ENCODE measurements at places on chromosomes 2 and 18. TPM values are rescaled to one million over a fixed set of nuclear protein-coding genes. Genes with fewer than 3 reads are reported as not detected.

Gene ABCG5
- polyA plus RNA-seq, result 0.42 TPM

Gene TUBB8B
- not detected for polyA plus RNA-seq

Gene RGPD5
- 15.2 TPM for polyA plus RNA-seq

Gene IL36G
- not detected for polyA plus RNA-seq

Gene UGT1A1
- 0.08 TPM for polyA plus RNA-seq

Gene SLC5A7
- polyA plus RNA-seq, result 0.62 TPM

Gene FLACC1
- 1.9 TPM for polyA plus RNA-seq

Gene PRKAG3
- polyA plus RNA-seq, result not detected

Gene LBX2
- polyA plus RNA-seq, result 1.9 TPM

GRCh38 chr2:99821039-99821438, 321.4 kb downstream of the AFF3 start:
- DNase-seq, result no peak

- no peak for DNase-seq
Observed at GRCh38 chr18:66722671-66723070, 118.8 kb upstream of the CDH19 start.

DNA sequence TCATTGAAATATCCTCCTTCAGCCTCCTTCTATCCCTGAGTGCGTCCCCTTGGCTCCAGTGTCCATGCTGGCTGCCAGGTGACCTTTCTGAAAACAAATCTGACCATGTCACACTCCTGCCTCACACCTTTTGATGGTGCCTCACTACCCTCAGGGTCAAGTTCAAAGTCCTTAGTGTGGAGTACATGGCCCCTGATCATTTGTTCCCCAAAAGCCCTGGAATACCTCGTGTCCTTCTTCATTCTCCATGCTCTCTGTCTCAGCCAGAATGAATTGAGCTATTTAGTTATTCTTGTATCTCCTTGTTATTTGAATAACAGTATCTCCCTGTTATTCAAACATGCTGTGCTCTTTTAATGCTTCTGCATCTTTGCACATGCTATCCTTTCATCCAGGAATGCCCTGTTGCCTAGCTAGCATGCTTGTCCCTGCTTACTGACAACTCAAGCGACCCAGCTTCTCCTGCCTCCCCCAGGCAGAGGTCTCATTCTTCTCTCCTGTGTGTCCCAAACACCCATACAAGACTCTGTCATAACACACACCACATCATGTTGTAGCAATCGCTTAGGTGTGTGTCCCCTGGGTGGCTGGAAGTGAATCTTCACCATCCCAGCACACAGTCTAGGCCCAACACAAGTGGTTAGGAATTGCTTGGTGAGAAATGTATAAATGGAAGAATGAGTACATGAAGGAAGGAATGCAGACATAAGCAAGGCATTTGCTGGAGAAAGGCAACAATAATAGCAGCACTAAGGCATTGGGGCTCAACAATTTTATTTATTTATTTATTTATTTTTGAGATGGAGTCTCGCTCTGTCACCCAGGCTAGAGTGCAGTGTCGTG, 144.0 kb downstream of the DDX1 start:
- no peak for DNase-seq

DNA sequence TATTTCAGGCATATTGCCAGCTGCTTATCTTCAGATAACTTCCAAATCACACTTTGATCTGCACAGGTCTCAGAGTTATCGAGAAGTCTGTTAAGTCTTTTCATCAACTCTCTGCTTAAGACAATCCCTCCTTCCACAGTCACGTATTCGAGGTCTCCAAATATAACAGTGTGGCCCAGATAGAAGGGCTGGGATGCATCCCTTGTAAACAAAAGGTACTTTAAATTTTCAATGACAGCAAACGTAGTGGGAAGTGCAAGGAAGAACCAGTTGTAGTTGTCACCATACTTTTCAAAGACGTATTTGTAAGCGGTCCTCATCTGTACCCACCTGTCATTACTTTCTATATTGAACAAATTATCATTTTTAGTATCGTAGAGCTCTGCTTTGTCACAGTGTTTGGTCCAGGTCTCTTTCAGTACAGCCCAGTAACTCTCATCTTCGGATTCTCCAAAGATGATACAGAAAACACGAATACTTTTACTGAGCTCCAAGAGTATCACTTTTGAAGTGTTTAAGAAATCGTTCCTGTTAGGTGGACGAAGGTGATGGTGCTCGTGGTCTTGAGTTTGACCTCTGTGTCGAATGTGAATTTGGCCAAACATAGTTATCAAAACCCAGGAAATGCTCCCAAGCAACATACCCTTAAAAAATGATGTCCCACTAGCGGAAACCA, 445 bp downstream of the C1GALT1C1L start:
- DNase-seq, result no peak

DNA sequence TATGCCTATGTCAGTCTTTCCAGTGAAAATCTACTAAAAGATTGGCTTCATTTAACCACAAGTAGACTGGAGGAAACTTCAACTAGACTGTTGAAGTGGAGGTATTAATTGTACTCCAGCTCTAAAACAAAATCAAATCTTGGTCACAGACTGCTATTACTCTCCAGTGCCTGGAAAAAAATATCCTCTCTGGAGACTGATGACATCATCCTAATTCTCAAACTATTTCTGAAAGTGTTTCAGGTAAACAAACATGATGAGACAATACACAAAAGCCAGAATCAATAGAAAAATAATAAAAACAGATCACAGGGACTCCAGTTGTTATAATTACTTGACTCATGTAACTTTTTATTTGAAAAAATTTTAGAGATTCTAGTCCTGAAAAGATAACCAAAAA, 87.7 kb upstream of the MYO3B start:
- DNase-seq, result no peak

DNA sequence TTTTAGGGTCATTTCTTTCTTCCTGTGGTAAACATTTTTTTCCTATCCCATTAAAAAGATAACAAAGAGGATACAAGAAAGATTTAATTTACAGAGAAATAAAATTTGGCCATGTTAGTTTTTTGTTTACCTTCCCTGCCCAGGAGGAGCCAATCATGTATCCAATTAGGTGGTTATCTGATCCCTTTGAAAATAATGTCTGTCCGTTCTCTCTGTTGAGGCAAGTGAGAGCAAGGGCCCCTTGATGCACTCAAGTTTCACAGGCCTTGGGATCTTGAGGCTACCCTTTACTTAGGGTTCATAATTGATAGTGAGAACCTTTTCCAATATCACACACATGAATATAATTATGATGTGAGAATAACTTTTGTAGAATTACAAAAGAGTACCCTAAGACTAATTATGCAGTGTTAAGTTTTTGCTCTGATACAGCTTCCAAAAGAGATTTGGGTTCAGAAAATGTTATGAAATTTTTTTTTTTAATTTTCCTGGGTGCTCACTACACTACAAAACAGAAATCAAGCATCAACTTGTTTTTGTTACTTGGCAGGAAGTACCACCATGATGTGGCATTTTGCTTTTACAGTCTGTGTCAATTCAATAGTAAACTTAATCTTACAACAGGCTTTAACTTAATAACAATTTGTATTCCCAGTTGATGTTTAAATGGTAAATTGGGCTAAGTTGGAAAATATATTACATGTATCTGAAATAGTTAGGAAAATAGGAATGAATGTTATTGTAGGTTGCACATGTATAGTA, 42.0 kb downstream of the AFTPH start:
- no peak for DNase-seq

Measured in right renal pelvis (tissue), 4 donors.